CD8-positive, alpha-beta memory T cell (primary cell): ENCODE measurements at places on chromosomes 7 and 10.

DNA sequence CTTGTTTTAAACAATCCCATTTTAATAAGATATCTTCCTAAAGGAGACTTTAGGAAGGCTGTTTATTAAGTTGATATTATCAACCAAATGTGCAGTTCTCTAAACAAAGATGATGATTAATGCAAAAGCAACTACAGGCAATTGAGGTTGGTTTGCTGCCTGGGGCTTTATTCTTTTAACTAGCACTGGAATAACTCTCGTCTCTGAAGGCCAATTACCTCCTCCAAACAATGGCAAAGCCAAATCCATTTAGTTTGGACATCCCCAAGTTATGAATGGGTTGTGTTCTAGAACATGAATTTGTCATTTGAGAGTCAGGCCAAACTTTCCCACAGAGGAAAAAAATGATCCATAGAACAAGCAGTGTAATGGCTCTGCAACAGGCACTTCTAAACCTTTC lies 114.1 kb downstream of the SLC16A9 start:
- DNase-seq, result no peak

DNA sequence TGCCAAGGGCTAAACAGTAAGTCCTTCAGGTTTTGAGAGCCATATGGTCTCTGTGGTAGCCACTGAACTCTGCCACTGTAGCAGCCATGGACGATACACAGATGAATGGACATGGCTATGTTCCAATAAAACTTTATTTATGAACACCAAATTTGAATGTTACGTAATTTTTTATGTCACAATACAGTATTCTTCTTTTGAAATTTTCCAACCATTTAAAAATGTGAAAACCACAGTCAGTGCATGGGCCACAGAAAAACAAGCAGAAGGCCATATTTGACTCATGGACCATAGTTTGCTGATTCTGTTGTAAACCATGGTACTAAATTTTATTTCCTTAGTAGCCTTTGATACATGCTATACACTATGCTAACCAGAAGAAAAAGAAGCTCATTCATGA lies 361.8 kb downstream of the MAGI2 start:
- no peak for DNase-seq

GRCh38 chr10:19133992-19134391 lies 85.4 kb downstream of the MALRD1 start:
- DNase-seq, result no peak

- no peak for DNase-seq
Observed at GRCh38 chr7:122248472-122248871, 56.1 kb downstream of the FEZF1 start.

DNA sequence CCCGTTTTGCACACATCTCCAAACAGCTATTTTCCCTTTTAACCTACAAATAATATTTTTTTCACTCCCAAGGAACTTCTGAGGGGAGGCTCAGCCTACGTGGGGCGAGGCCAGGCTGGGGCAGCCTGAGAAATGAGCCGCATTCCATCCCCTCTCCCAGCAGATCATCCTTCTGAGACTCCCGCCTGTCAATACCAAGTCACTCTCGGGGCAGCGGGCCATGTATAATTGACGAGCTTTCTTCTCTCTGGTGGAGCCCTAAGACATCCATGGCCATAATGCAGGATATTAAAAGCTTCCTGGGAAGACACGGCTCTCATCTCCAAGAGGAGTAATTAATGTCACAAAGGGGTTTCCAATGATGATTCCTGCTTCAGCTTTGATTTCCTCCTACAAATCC lies 37.8 kb upstream of the CHST15 start:
- DNase-seq, result no peak

- peak; percentile 43 for DNase-seq
Observed at GRCh38 chr10:80161321-80162083, 29.0 kb downstream of the PLAC9 start.

DNA sequence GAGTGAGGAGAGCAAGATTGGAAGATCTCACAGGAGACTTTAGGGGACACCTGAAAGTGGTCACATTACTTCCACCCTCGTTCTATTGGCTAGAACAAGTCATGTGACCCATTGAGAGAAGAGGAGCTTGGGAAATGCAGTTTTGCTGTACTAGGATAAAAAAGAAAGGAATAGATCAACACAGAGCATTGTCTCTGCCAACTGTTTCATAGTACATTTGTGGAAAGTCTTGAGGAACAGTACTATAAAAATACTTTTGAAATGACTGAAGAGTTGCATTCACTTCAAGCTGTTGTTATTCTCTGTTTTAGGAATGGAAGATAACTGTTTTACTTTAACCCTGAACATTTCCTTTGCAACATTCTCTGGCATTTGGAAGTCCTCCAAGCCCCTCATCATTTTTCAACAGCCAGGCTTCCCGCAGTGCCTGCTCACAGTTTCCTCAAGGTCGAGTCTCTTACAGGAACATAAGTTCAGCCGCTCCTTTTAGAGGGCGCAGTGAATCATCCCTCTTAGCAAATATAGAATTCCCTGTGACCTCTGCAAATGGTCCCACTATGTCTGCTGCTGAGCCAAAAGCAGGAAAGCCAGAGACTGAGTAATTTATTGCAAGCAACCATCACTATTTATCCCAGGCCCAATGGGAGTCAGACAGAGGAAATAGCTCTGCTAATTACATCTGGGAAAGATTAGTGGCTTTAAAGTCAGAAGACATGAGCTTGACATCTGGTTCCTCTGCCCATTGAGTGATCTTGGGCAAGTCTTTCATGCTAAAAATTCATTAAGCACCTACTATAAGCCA lies 40.7 kb downstream of the MRPL32 start:
- no peak for DNase-seq

- no peak for DNase-seq
Observed at GRCh38 chr7:151384352-151384697, 25.5 kb downstream of the WDR86 start.

GRCh38 chr7:78472519-78472918 lies 673.9 kb downstream of the PHTF2 start:
- no peak for DNase-seq

- no peak for DNase-seq
Observed at GRCh38 chr10:101895781-101896180, 52.2 kb upstream of the KCNIP2 start.

- DNase-seq, result no peak
Observed at GRCh38 chr7:50393076-50393475, 57.1 kb downstream of the FIGNL1 start.

- no peak for DNase-seq
Observed at GRCh38 chr10:91745090-91745831, 53.0 kb upstream of the TNKS2 start.

- DNase-seq, result no peak
Observed at GRCh38 chr10:51920672-51921071, 221.3 kb upstream of the CSTF2T start.

- DNase-seq, result no peak
Observed at GRCh38 chr7:1516586-1517251, 12.5 kb upstream of the INTS1 start.

- DNase-seq, result no peak
Observed at GRCh38 chr7:93882468-93882867, 8.1 kb downstream of the TFPI2 start.

GRCh38 chr7:134452419-134452838 lies 6.5 kb downstream of the AKR1B1 start:
- no peak for DNase-seq

GRCh38 chr10:13348216-13349017 lies at the start of gene SEPHS1:
SEPHS1 (minus strand) TSS chr10:13348293; CDS start chr10:13344950, 3,343 bp downstream.
- DNase-seq, result peak; percentile 75

DNA sequence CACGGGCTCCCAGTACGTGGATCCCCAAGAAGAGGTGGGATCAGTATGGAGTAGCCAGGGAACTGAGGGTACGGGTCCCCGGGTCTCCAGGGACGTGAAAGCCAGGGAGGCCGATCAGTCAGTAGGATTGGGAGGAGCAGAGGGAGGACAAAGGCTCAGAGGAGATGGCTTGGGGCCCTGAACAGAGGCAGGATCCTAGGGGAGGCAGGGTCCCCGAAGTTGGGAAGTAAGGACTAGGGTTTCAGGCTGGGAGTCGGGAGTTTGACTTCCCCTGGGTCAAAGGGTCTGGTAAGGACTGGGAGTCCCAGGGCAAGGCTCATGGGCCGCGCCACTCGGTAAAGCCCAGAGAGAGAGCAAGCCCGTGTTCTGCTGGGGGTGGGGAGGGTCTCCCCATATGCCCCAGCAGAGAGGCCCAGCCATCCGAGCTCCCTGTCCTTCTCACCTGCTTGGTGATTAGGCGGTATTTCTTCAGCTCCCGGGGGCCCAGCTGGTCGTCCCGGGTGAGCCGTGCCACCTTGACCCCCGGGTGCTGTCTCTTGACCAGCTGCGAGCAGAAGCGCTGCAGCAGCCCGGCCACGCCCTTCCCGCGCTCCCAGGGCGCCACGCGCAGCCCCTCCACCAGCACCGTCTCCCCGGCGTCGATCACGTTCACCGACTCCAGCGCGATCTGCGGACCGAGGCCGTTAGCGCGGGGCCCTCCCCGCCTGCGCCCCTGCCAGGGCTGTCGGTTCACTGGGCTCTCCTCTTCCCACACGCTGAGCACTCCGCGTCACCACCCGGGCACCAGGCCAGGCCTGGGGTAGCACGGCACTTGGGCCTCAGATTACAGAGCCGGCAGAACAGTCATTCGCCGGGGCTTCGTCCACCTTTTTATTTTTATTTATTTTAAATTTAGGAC lies 7.0 kb downstream of the NAT16 start:
- DNase-seq, result no peak

- peak; percentile 84 for DNase-seq
Observed at GRCh38 chr7:47991741-47992311, 12.4 kb upstream of the HUS1 start.

GRCh38 chr10:89853781-89854191 lies 152.4 kb downstream of the KIF20B start:
- DNase-seq, result no peak

DNA sequence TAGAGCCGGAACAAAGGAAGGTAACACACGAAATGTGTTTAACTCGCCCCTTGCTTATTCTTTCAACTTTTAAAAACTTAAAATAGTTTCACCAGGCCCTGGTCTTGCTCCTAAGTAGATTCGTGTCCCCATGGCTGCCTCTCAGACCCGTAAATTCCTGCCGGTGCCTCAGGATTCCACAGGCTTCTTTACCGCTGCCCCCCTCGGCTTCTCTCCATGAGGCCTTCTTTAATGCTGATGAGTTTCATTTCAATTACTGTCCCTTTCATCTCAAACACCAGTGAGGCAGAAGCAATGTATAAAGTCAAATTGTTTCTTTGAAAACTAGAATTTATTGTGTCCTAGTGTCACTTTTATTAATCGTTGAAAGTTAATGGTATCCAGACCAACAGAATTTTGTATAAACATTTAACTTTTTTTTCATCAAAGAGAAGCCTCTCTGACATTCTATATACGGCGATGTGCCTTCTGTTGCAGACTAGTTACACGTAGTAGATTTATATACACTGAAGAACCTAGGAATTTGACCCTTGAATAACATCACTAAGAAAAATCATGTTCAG lies 225.2 kb downstream of the C7orf25 start:
- DNase-seq, result no peak

GRCh38 chr7:39950473-39951225 lies 593 bp downstream of the CDK13 start:
- DNase-seq, result peak; percentile 58

GRCh38 chr10:85311613-85312337 lies 983.4 kb downstream of the CCSER2 start:
- no peak for DNase-seq

DNA sequence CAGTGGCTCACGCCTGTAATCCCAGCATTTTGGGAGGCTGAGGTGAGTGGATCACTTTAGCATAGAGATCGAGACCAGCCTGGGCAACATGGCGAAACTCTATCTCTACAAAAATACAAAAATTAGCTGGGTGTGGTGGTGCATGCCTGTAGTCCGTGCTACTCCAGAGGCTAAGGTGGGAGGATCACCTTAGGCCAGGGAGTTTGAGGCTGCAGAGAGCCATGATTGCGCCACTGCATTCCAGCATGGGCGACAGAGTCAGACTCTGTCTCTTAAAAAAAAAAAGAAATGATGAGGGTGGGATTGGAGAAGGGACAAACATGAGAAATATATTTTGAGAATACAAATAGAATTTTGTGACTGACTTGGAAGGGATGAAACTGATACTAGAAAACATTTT lies 76.9 kb downstream of the SHOC2 start:
- DNase-seq, result no peak

DNA sequence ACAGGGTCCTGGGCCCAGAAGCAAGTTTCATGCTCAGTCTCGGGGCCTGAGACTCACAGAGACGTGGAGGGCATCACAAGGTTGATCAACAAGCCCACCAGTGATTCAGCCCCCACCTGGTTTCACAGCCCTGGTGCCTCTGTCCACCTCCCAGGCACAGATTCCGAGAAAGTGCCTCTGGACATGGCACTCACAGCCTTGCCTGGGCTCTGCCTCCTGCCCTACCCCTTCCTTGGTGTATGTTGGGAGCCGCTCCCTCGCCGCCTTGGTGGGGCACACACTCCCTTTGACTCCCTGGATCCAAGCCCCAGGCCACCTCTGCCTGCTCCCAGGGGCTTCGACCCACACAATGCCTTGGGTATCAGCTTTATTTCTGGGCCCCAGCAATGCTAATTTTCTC lies 200.8 kb upstream of the PPP2R2D start:
- DNase-seq, result no peak

GRCh38 chr7:109003742-109004141 lies 434.1 kb downstream of the DNAJB9 start:
- no peak for DNase-seq

DNA sequence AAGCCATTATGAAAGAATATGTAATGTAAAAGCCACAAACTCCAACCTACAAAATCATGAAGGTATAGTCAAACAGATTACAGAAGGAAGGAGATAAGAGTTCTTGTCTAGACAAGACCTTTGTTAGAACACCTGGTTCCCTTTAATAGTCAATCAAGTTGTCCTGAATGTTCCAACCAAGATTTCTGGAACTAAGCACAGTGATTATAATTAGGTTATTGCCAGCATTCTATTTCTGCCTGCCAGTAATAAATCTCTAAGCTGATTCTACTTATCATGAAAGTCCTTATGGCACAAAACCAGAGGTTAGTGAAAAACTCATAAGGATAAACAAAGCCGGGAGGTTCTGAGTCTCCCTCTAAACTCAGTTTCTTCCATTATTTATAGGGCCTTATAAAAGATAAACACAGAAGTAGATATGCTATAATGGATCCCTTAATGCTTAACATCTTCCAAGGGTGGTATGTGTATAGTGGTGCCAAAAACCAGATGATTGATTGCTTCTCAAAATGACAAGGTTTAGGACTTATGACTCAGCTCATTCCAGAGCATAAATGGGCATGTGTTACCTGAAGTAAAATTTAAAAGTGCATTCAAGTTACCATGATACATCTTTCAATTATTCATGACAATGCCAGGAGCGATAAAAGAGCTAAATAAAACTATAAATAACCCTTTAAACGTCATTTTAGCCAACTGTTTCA lies 237.2 kb downstream of the CSTF2T start:
- no peak for DNase-seq

DNA sequence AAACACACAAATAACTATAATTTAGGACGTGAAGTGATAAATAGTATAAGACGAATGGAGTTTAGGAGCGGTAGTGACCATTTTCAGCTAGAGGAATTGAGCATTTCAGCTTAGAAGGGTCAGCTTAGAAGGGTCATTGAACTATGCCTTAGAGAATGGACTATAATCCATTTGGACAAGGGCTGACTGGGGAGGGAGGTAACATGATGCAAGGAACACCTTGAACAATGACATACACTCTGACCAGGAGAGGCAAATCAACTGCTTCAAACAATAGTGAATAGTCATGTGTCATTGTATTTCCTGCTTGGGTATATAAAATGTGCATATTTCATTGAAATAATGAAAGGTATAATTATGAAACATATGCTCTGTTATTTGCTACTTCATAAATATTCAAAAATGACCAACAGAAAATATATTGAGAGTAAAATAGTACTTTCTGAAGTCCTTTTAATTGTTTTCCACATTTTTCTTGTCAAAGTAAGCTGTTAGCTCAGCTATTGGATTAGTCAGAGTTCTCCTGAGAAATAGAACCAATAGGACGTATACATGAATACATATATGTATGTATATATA lies 40.5 kb upstream of the WASL start:
- no peak for DNase-seq
